T-helper 9 cell (primary cell): ENCODE measurements at places on chromosomes 13 and 19.

DNA sequence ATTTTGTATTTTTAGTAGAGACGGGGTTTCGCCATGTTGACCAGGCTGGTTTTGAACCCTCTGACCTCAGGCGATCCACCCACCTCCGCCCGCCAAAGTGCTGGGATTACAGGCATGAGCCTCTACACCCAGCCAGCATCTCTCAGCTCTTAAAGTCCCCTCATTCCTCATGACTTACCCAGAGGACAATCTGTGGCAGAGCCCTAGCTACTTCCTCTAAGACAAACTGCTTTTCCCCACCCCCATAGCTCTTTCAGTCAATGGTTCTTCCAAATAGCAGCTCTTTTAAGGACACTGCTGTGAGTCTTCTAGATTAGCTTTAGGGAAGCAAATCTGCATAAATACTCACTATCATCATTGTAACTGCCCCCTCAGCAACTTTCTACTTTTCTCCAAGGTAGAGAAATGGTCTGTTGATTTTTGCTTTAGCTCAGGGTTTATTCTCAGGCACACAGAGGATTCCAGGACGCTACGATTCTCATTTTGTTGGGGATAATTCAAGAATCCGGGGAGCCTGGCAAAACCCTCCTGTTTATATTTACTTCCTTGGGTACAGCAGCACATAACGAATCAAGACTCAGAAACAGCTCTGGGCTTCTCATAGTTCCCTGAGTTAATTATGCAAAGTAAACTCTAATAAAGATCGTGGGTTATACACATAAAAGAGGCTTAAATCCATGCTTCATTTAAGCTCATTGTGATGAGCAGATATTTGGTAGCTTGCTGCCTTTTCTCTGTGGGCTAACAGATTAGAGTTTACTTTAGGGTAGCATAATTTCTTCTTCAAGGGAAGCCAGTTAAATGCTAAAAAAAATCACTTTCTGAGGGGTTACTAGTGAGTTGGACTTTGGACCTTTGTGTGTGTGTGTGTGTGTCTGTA, 357.4 kb downstream of the TDRD3 start:
- no peak for DNase-seq

- no peak for DNase-seq
These were observed 4.5 kb downstream of the SAE1 start for GRCh38 chr19:47135156-47135555.

- no peak for DNase-seq
These were observed 17.3 kb upstream of the SUPT20H start for GRCh38 chr13:37076818-37077217.

DNA sequence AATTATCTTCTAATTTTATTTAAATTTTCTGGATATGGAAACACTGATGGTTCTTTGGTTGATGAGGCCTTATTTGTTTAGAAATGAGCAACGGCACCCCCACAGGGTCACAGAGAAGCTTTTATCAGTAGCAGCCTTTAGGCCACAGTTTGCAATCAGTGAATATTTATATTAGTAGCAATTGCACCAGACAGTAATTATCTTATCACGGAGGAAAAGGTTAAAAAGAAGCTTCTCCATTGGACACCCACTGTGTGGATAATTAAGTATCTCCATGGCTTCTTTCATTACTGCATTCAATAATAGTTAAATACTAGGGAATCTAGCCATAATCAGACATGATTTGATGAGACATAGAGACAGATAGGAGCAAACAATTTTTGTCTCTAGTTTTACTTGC, 2099.2 kb upstream of the PCDH20 start:
- DNase-seq, result no peak
